ENCODE measurements at places on chromosomes 6 and 20.
A peak's percentile ranks its signal among the peaks of the same experiment; 100 is the strongest.

DNA sequence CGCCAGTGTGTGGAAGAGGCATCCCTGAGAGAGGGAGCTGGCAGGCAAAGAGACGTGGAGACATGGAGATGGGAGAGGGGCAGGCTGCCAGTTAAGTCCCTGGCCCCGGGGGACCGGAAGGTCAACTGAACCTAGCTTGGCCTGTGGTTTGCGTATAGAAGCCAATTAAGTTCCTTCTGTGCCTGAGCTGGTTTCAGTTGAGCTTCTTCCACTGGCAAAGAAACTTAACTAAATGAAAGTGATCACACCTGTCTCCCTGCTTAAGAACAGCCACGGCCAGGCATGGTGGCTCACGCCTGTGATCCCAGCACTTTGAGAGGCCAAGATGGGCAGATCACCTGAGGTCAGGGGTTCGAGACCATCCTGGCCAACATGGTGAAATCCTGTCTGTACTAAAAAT is 26.7 kb upstream of the NNAT start:
- no peak for DNase-seq

DNA sequence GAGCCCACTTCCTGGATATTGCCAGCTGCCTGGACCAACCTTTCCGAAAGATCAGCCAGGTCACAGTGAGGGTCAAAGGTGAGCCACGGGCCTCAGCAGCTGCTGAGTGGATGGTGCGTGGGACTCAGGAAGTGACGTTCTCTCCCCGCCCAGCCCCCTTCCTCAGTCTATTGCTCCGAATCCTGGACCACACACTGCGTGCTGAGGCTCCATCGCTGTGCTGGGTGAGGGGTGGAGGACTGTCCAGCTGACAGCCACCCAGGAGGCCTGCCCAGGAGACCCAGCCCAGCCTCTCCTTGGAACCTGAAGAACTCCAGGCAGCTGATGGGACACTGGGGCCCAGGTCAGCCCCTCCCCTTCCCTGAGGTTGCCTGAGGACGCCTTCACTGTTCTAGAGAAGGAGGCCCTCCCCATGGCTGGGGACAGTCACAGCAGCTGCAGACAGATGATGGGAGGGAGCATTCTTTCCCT is 94.4 kb upstream of the CD93 start:
- no peak for DNase-seq

DNA sequence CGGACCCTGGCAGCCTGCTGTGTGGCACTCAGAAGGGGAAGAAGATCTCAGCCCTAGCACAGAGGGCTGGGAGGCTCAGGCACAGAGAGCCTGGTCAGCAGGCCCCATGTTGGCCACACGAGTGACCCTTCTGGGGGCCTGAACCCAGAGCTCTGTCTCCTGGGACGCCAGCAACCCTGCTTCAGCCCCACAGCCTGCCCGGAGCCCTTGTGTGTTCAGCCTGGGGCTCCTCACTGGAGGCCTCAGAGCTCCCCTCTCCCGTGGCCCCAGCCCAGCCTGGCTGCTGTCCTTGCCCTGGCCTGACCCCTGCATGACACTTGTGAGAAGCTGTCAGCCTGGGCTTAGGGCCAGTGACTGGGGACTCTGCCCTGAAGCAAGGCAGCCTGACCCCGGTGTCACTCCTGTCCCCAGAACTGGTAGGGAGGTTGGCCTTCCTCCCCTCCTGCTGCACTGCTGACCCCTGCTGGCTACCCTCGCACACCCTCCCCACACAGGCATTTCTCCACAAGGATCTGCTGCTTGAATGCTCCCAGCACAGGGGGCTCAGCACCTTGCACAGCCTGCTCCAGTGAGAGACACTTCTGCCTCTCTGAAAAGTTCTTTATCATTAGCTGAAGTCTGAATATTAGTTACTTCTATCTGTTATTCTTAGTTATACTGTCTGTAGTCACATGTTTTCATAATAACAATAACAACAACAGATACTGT is 15.4 kb upstream of the IP6K3 start:
- DNase-seq: no peak

- no peak for DNase-seq
These were observed 219.6 kb downstream of the NRN1 start for GRCh38 chr6:5786969-5787720.

- no peak for DNase-seq
These were observed 73.9 kb upstream of the RBM24 start for GRCh38 chr6:17207281-17207680.

DNA sequence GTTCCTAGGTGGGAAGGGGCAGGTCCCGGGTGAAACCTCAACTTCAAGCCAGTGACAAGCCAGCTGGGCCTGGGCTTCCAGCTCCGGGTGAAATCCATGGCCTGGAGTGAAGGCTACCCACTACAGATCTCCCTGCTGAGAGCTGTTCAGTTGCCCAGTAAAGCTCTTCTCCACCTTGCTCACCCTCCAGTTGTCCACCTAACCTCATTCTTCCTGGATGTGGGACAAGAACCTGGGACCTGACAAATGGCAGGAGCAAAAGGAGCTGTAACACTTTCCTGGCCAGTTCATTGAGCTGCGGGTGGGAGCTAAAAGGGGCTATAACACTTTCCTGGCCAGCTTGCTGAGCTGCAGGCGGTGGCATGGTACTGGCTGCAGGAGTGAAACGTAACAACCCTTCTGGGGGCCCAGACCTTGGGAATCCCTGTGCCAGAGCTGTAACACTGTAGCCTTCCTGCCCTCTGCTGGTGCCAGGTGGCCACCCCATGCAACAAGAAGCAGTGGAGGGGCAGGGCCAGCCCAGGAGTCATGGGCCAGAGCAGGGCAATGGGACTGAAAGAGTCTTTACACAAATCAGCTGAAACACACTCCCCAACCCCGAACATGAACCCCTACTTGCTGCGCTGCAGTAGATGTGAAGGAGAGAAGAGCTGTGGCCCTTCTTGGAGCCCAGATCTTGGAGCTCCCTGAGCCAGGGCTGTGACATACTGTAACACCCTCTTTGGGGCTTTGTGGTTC is 3.6 kb upstream of the HINT3 start:
- DNase-seq: no peak

GRCh38 chr6:7921046-7921445 is 10.5 kb upstream of the TXNDC5 start:
- no peak for DNase-seq

DNA sequence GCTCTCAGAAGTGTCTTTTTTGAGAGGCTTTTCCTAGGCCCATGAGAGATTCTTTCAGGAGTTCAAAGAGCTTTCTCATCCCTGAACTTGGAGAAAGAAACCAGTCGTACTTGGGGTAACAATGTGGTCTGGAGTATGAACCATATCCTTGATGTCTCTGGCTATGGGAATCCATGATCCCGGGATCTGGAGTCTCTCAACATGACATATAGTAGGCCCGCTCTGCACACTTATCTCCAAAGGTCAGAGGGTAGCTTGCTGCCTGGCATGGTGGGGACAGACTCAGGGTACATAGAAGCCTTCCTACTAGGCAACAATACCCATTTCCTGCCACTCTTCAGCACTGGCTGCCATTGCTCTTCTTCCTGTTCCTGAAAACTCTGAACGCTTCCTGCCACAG is 42.2 kb upstream of the NFATC2 start:
- no peak for DNase-seq

- no peak for DNase-seq
These were observed 5.9 kb downstream of the NKX2-4 start for GRCh38 chr20:21391185-21391971.

- DNase-seq: no peak
These were observed 20.1 kb downstream of the SEC23B start for GRCh38 chr20:18527836-18528235.

GRCh38 chr20:62776692-62777527 is 19.4 kb upstream of the MRGBP start:
- DNase-seq: no peak

GRCh38 chr6:116511424-116512110 is at the start of gene CALHM5:
CALHM5 (plus strand) TSS chr6:116511639; CDS start chr6:116511697, 58 bp downstream.
- peak; percentile 62 for DNase-seq
